Natural killer cell (primary cell): ENCODE measurements at places on chromosomes 5 and 9. TPM values are rescaled to one million over a fixed set of nuclear protein-coding genes. Genes with fewer than 3 reads are reported as not detected.
A peak's percentile ranks its signal among the peaks of the same experiment; 100 is the strongest.

KIF24 gene
- total RNA-seq, result 0.30 TPM

GRCh38 chr5:127660047-127660733 is 11.3 kb downstream of the CTXN3 start:
- H3K36me3 ChIP-seq, result no peaks in the 10 kb centered on the region
- no peaks in the 10 kb centered on the region for H3K4me1 ChIP-seq
- no peaks in the 10 kb centered on the region for H3K27me3 ChIP-seq
- H3K27ac ChIP-seq, result no peak overlapping the region
- no peak overlapping the region for H3K4me3 ChIP-seq

DNA sequence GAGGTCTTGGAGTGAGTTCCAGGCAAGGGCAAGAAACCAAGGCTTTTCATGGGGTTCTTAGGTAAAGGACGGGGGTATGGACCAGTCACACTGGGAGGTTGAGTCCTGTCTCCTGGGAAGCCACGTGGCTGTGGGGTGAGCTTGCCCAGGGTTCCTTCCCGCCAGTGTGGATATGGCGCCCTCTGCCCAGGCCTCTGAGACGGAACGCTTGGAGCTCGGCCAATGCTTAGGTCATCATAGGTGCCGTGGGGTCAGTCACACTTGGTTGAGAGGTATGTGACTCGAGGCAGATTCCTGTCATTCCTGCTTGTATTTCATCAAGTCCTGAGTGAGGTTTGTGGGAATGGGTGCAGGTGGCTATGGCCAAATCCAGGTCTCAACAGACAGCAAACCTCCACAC is 46.2 kb downstream of the TENT4A start:
- no peak overlapping the region for H3K4me3 ChIP-seq
- no peak overlapping the region for H3K27ac ChIP-seq
- H3K4me1 ChIP-seq, result no peaks in the 10 kb centered on the region
- peaks cover 14% of the 10 kb centered on the region for H3K36me3 ChIP-seq

DNA sequence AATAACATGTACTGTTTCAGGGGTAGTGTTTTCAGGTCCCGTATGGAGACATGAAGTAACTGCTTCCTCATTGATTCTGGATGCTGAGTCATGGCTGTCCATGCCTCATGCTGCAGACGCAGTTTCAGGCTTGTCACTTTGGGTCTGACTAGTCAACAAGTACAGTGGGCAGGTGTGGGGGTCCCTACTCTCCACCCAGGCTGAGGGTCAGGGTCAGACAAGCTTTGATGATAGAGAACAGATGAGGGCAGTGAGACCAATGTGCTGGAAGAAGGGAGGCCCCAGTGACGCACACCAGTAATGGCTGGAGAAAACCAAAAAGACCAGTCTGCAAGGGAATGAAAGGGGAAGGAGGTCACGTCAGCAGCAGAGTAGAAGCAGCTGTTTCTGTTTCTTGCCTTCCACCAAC is 80.0 kb upstream of the NFIL3 start:
- no peaks in the 10 kb centered on the region for H3K36me3 ChIP-seq
- DNase-seq, result no peak
- H3K4me3 ChIP-seq, result no peak overlapping the region
- no peaks in the 10 kb centered on the region for H3K4me1 ChIP-seq
- H3K27ac ChIP-seq, result no peak overlapping the region

DNA sequence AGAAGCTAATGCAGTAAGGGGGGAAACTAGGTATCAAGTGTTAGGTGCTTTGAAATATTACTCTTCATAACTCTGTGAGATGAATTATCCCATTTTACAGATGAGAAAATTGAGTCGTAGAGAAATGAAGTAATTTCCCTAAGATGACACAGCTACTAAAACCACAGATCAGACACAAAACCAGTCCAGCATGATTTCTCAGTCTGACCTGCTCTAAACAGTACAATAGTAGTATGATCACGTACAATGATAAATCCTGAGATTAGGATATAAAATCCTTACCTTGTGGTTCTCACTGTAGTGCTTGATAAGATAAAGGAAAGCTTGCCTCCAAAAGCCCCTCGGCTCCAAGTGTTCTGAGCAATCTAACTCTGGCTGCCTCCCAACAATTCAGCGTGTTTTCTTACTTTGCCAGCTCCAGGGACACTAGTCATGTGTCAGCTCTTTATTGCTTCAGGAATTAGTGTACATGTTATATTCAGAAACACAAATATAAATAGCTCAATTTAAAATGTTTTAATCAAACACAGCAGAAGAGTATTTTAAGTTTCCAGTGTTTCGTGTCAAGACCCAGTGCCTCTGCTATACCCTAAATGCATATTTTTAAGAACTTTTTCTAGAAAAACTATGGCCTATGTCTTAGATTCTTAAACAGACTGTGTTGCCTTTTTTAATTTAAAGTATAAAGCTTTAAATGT is 243.6 kb downstream of the DENND1A start:
- H3K27ac ChIP-seq, result no peak overlapping the region
- H3K4me3 ChIP-seq, result no peak overlapping the region
- H3K36me3 ChIP-seq, result no peaks in the 10 kb centered on the region
- DNase-seq, result no peak
- no peaks in the 10 kb centered on the region for H3K27me3 ChIP-seq
- peaks cover 7% of the 10 kb centered on the region for H3K4me1 ChIP-seq

PCDHGA4 gene
- not detected for total RNA-seq

DNA sequence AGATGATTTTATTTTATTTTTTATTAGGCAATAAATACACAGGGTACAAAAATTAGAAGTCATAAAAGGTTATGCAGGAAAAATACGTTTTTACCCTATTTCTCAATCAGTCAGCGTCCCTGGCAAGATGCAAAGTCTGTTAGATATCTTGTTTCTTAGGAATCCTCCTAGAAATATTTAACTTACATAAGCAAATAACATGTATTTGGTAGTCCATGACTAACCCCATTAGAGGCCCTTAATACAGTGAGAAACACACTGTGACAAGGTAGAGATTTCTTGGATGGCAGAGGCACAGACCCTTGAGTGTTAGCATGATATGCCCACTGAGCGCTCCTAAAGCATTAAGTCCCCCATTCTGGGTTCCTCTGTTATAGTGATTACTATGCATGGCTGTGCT is 121.2 kb upstream of the ADAMTSL1 start:
- no peaks in the 10 kb centered on the region for H3K36me3 ChIP-seq
- H3K27me3 ChIP-seq, result no peaks in the 10 kb centered on the region
- DNase-seq, result no peak
- H3K27ac ChIP-seq, result no peak overlapping the region
- no peaks in the 10 kb centered on the region for H3K4me1 ChIP-seq

DNA sequence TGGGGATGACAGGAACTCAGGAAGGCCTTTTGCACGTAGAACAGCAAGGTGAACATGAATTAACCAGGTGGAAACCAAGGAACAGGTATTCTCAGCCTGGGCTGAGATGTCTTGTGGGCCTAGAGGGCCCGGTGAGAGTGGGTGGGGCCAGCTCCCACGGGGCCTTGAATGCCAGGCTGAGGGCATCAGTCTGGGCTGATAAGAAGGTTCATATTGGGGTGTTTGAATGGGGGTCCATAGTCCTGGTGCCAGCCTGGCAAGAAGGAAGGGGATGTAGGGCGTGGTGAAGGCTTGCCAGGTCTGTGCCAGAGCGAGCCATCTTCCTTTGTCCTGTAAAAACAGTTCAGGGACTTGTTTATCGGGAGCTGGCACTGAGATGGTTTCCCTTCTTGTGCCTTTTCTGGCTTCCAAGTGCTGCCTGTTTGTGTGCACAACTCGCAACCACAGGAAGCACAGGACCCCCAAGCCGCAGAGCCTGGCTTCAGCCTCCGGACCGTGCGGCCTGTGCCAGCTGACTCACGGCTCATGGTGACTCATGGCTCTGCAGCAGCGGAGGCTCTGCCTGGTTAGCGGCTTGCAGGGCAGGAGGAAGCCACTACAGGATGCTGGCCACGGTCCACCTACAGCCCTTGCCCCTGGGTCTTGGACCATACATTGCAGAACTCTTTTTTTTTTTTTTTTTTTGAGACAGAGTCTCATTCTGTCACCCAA is 2.4 kb downstream of the CARD19 start:
- DNase-seq, result peak; percentile 69
- no peaks in the 10 kb centered on the region for H3K27me3 ChIP-seq
- peak overlapping the region; percentile 57 for H3K27ac ChIP-seq
- H3K4me3 ChIP-seq, result no peak overlapping the region

- no peak for DNase-seq
- no peaks in the 10 kb centered on the region for H3K36me3 ChIP-seq
- H3K27ac ChIP-seq, result peak overlapping the region; percentile 70
Observed at GRCh38 chr5:126987271-126987899, 43.0 kb downstream of the MARCHF3 start.

GRCh38 chr5:98031496-98031895 is 742.0 kb upstream of the RGMB start:
- no peak overlapping the region for H3K4me3 ChIP-seq
- no peaks in the 10 kb centered on the region for H3K4me1 ChIP-seq
- no peak for DNase-seq
- no peak overlapping the region for H3K27ac ChIP-seq
- H3K27me3 ChIP-seq, result no peaks in the 10 kb centered on the region

MSX2 gene
- not detected for total RNA-seq

DNA sequence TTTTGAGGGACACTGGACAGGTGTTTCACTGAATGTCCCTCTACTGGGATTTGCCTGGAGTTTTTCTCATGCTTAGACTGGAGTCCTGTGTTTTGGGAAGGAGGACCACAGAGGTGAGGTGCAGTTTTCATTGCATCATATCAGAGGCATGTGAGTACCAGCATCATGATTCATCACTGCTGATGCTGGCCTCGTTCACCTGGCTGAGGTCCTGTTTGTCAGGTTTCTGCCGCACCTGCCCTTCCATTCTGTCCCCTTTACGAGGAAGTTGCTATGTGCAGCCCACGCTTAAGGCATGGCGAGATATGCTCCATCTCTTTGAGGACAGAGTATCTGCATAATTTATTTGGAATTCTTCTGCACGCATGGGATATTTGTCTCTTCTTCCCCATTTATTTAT is 162.1 kb downstream of the TENT4A start:
- H3K36me3 ChIP-seq, result no peaks in the 10 kb centered on the region
- H3K4me1 ChIP-seq, result no peaks in the 10 kb centered on the region
- no peak overlapping the region for H3K27ac ChIP-seq
- H3K27me3 ChIP-seq, result no peaks in the 10 kb centered on the region

SPINK13 gene
- total RNA-seq, result not detected

- no peaks in the 10 kb centered on the region for H3K36me3 ChIP-seq
- H3K4me3 ChIP-seq, result no peak overlapping the region
- no peak for DNase-seq
- H3K27me3 ChIP-seq, result no peaks in the 10 kb centered on the region
- H3K4me1 ChIP-seq, result no peaks in the 10 kb centered on the region
- no peak overlapping the region for H3K27ac ChIP-seq
Observed at GRCh38 chr5:61200582-61201155, 38.4 kb upstream of the SMIM15 start.

SRD5A1 gene
- total RNA-seq, result 11.0 TPM

- no peak overlapping the region for H3K4me3 ChIP-seq
- H3K27me3 ChIP-seq, result no peaks in the 10 kb centered on the region
- peak; percentile 63 for DNase-seq
Observed at GRCh38 chr5:132238169-132238744, 10.6 kb upstream of the P4HA2 start.
